ENCODE measurements at places on chromosomes 2 and 18. TPM values are rescaled to one million over a fixed set of nuclear protein-coding genes. Genes with fewer than 3 reads are reported as not detected.

DYNAP gene
- total RNA-seq: not detected

AFF3 gene
- total RNA-seq: 239 TPM

CCDC74B gene
- 1.7 TPM for total RNA-seq

CKAP2L gene
- total RNA-seq: 6.3 TPM

ADGRF3 gene
- total RNA-seq: 0.24 TPM

LTBP1 gene
- 111 TPM for total RNA-seq

SERPINB10 gene
- not detected for total RNA-seq

CCDC85A gene
- total RNA-seq: 1.5 TPM

SOS1 gene
- total RNA-seq: 36.8 TPM

TSGA10 gene
- 3.1 TPM for total RNA-seq

ZNF892 gene
- 7.0 TPM for total RNA-seq

SLC11A1 gene
- total RNA-seq: 0.21 TPM

MORN2 gene
- 12.8 TPM for total RNA-seq

DNAJC5G gene
- total RNA-seq: not detected

RAMP1 gene
- 93.4 TPM for total RNA-seq

POMC gene
- total RNA-seq: not detected

AMER3 gene
- not detected for total RNA-seq

TMEM178A gene
- 1.6 TPM for total RNA-seq

REEP1 gene
- not detected for total RNA-seq

NAT8 gene
- not detected for total RNA-seq

ARHGAP28 gene
- total RNA-seq: 22.8 TPM

ATP8B1 gene
- total RNA-seq: 38.7 TPM

DLGAP1 gene
- 0.05 TPM for total RNA-seq

SULT1C4 gene
- 6.0 TPM for total RNA-seq

TMEM169 gene
- total RNA-seq: 2.3 TPM

TRIM43 gene
- not detected for total RNA-seq

DARS1 gene
- 48.3 TPM for total RNA-seq

TEX44 gene
- total RNA-seq: not detected

RUFY4 gene
- total RNA-seq: not detected

SERPINB12 gene
- not detected for total RNA-seq

AKAIN1 gene
- not detected for total RNA-seq

REG1A gene
- not detected for total RNA-seq

HOXD1 gene
- total RNA-seq: not detected

ZSWIM2 gene
- not detected for total RNA-seq

CROCC2 gene
- not detected for total RNA-seq

CCDC102B gene
- 18.9 TPM for total RNA-seq

DCDC2C gene
- not detected for total RNA-seq

ANKZF1 gene
- total RNA-seq: 55.6 TPM

RAX gene
- total RNA-seq: not detected

CD207 gene
- total RNA-seq: not detected
